ENCODE measurements at places on chromosomes 3 and 15. TPM values are rescaled to one million over a fixed set of nuclear protein-coding genes. Genes with fewer than 3 reads are reported as not detected.

The LDHAL6B gene
- not detected for total RNA-seq

The C2CD4A gene
- 0.14 TPM for total RNA-seq

The NPAP1 gene
- total RNA-seq, result not detected

The MYLK gene
- 17.7 TPM for total RNA-seq
